AG08396 (cell line): ENCODE measurements at places on chromosomes 16 and 17.

DNA sequence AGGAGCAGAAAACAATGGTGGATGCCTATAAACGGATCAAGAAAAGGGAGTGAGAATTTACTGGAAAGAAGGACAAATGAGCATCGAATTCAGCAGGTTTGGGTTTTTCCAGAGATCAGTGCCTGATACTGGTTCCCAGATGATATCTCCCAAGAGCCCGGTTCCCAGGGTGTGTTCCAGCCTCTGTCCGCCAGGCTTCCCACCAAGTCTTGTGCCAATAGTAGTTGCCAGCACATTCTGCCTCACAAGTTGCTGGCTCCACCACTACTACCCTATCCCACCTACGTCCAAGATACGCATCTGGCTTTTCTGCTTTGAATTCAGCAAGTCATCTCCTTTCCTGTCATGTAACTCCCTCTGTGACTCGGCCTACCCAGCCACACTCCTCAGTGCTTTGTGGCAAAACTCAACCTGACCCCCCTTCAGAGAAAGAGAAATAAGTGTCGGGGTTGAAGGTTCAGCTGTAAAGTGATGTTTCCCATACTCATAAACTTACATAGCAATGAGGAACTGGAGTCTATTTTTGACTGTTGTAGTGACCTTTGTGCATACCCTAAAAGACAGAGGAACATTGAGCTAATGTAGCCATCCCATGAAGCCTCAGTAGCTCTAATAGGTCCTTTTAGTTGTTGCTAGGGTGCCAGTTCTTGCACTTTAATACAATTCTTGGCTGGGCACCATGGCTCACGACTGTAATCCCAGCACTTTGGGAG lies 277.0 kb downstream of the IRX3 start:
- no peak for DNase-seq

GRCh38 chr16:58464916-58465731 lies 34.8 kb upstream of the NDRG4 start:
- DNase-seq: no peak

GRCh38 chr16:68356249-68356918 lies 45.6 kb downstream of the PRMT7 start:
- no peak for DNase-seq

GRCh38 chr17:79216826-79217225 lies 142.2 kb downstream of the ENGASE start:
- no peak for DNase-seq

GRCh38 chr17:63445065-63445464 lies 1.0 kb downstream of the CYB561 start:
- DNase-seq: no peak

GRCh38 chr17:75142236-75142971 lies 10.9 kb upstream of the NT5C start:
- no peak for DNase-seq

- no peak for DNase-seq
Observed at GRCh38 chr16:35449663-35450062, 1990.3 kb downstream of the TP53TG3F start.

GRCh38 chr16:7964167-7964566 lies 626.1 kb downstream of the TMEM114 start:
- no peak for DNase-seq

DNA sequence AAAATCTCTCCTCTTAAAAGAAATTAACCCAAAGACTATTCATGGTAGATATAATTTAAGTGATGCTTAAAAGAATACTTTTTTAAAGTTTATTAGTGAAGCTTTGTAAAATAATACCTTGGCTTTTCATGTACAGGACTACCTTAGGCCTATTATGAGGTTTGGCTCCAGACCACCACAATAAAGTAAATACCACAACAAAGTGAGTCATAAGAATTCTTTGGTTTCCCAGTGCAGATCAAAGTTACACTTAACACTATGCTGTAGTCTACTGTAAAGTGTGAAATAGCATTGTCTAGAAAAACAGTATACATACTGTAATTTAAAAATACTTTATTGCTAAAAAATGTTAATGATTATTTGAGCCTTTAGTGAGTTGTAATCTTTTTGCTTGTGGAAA lies 31.7 kb downstream of the CLTC start:
- no peak for DNase-seq

DNA sequence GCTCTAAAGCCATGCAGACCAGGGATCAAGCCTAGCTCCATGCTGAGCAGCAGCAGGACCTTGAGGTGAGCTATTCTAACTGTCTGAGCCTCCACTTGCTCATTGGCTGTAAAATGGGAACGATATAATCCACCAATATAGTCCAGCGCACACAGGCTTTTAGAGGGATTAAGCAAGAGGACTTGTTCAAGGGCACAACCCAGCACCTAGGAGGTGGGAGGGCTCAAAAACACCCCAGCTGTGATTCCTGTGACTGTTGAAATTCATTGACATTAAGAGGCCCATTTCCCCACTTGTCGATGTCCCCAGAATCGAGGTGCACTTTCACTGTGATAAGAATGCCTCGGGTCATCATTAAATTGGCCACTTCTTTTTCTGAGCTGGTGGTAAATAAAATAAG lies 4.1 kb downstream of the USH1G start:
- no peak for DNase-seq

DNA sequence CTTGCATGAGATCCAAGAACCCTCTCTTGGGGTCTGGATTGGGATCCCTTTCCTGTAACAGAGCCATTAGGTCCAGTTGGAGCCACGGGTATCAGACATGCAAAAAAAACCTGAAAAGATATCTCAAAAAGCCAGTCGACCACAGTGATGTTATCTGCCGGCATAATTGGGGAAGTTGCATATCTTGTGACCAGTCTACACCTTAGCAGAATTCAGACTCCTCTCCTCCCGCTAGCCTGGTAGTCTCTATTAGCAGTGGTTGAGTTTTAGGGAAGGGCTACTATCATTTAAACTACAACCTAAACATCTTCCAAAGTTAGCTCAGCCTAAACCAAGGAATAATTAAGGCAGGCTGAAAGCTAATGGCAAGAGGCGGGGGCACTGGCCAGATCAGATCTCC lies 16.2 kb upstream of the PSMD7 start:
- DNase-seq: no peak

DNA sequence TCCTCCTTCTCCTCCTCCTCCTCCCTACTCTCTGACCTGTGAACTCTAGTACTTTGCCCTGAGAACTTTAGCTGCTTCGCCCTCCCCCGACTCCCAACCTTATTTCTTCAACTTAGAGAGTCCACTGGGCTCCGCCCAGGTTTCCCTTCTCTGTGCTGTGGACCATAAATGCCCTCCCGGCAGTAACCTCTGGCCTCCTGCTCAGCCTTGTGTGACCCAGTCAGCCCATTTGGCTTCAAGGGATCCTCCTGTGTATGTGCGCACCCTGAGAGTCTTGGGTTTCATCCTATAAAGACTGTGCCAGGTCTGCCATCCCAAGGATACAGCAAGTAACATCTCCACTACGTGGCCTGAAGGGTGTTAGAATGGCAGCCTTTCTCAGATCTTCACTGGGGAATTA lies 275.6 kb upstream of the C16orf82 start:
- DNase-seq: no peak

- no peak for DNase-seq
Observed at GRCh38 chr17:33966410-33967059, 288.6 kb upstream of the CCL2 start.

GRCh38 chr16:58889516-58889915 lies 155.4 kb upstream of the GOT2 start:
- no peak for DNase-seq

- DNase-seq: no peak
Observed at GRCh38 chr16:54632322-54633220, 298.1 kb upstream of the IRX5 start.

- no peak for DNase-seq
Observed at GRCh38 chr16:35011-35677, 18.3 kb downstream of the POLR3K start.

- no peak for DNase-seq
Observed at GRCh38 chr16:20838240-20838639, 31.9 kb downstream of the REXO5 start.

DNA sequence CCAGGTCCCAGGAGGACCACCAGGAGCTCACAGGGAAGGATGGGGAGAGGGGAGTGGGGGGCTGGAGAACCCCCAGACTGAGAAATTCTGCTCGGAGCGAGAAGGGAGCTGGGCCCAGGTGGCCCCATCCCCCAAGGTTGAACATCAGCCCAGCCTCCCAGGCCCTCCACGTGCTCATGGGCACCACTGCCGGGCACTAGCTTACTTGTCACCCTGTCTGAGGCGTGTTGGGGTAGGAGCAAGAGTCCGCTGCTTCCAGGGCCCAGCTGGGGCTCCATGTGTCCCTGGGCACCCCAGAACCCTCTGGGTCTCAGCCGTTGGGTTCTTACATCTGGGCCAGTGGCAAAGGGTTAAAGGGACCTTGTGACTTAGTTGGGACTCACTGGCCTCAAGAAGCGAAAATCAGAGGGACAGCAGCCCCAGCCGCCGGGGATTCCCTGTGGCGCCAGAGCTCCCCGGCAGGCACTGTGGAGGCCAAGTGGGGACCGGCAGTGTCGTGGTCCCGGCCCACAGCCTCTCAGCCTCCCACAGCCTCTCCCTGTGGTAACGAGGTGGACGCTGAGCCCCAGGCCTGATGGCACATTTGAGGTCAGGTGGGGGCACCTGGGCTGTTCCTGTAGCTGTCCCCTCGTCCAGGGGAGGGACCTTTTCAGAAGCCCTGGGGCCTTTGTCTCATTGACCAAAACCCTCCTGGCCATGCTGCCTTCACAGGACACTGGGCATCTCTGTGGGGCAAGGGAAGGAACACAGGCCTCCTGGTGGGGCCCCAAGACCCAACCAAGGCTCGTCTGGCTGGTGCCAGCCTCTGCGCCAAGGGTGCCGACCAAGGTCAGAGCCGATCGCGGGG lies 33.7 kb upstream of the CDH15 start:
- no peak for DNase-seq

DNA sequence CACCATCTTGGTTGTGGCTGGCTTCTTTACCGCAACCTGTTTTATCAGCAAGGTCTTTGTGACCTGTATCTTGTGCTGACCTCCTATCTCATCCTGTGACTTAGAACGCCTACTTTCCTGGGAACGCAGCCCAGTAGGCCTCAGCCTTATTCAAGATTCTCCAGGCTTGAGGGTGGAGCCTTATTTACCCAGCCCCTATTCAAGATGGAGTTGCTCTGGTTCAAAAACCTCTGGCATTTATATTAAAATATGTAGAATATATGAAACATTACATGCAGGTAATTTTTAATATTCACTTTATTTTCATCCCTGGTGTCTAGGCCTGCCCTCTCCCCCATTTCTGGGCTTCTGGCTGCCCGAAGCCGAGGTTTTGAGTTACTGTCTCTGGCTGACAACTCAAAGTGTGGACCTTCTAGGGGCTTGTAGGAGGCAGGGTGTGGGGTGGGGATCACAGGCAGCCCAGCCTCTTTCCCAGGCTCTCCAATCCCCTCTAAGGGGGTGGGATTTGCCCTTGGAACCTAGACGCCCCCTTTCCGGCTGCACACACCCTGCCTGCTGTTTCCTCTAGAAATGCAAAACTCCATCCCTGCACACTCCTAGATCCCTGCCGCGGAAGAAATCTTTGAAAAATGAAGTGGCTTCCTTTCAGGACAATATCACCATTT lies 152.0 kb downstream of the KCNJ12 start:
- no peak for DNase-seq

DNA sequence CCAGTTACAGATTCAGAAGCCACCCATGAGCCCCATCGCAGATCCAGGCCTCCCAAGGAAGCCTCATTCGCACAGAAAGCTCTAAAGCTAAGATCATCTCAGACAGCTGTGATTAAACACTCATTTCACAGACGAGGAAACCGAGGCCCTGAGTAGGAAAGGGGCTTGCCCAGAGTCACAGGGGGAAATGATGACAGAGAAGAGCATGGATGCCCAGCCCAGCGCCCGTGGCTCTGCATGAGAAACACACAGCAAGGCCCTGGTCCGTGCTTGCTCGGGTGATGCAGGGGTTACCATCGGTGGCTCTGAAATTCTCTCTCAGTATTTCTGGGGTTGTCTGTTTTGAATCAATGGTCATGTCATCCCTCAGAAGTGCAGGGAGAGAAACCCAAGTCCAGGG lies 109.6 kb downstream of the C16orf78 start:
- DNase-seq: no peak

DNA sequence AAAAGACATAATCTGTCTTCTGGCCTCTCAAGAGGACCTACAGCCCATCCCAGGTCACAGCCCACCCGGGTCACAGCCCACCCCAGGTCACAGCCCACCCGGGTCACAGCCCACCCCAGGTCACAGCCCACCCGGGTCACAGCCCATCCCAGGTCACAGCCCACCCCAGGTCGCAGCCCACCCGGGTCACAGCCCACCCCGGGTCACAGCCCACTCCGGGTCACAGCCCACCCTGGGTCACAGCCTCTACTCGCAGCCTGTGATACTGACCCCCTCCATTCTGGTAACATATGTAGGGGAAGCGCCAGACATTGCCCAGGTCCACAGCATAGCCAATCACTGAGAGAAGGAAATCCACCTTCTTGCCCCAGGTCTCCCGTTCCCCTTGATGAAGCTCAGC lies 14.2 kb downstream of the SLC6A4 start:
- no peak for DNase-seq

DNA sequence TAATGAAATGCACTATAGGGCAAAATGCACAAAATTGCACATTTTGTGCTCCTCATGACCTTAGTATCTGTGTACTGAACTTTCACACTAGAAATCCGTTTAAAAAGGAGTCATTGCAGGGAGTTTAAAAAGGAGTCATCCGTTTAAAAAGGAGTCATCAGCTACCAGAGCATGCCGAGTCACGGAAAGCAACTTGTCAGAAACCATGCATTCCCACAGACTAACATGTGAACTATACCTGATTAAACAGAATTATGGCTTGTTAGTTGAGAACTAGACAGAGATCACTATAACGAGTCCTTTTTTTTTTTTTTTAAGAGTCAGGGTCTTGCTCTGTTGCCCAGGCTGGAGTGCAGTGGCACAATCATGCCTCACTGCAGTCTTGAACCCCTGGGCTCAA lies 35.9 kb downstream of the SLC6A4 start:
- no peak for DNase-seq

- DNase-seq: peak; percentile 73
Observed at GRCh38 chr16:58021661-58022551, 3.6 kb upstream of the MMP15 start.

GRCh38 chr17:79062691-79063090 lies 11.9 kb upstream of the ENGASE start:
- no peak for DNase-seq

- no peak for DNase-seq
Observed at GRCh38 chr16:22675745-22676540, 138.0 kb upstream of the HS3ST2 start.

DNA sequence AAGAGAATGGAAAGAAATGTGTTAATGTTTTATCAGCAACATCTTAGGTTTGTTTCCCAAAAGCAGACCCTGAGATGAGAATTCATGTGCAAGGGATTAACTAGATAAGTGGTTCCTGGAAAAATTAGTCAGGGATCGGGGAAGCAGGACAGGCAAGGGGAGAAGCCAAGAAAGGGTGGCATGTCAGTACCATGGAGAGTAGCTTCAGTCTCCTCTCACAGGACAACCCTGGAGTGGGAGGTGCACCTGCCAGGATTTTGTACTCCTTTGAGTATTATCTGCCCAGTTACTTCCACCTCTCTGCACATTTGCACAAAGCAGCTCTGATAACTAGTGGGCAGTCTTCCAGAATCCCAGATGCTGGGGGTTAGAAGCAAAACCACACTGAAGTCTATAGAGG lies 117.0 kb downstream of the RGS9 start:
- no peak for DNase-seq

- DNase-seq: no peak
Observed at GRCh38 chr16:1137604-1138003, 15.3 kb upstream of the CACNA1H start.

GRCh38 chr17:39739885-39740356 lies 2.2 kb downstream of the GRB7 start:
- DNase-seq: no peak
